ENCODE measurements at places on chromosomes 5 and 9.

GRCh38 chr5:142259758-142260157 lies 65.1 kb downstream of the SPRY4 start:
- no peak for DNase-seq

DNA sequence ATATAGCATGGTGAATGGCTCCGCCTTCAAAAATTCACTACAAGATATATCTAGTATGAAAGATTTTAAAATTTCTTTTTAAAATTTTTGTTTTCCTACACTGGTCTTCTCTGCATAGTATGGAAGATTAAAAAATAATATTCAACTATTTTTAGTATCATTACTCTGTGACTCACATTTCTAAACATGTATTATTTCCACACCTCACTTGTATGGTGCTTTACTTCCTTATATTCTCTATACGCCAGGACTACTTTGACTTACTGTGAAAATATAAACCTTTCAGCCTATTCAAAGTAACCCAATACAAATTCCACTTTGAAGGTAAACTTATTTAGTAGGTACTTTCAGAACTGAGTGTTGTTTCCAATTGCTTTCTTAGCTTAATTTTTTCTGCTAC lies 26.8 kb upstream of the TXNDC8 start:
- DNase-seq: no peak

GRCh38 chr5:9313751-9314150 lies 232.1 kb downstream of the SEMA5A start:
- DNase-seq: no peak

- DNase-seq: peak; percentile 73
Measured at GRCh38 chr5:163408311-163408923, 29.0 kb upstream of the CCNG1 start.

DNA sequence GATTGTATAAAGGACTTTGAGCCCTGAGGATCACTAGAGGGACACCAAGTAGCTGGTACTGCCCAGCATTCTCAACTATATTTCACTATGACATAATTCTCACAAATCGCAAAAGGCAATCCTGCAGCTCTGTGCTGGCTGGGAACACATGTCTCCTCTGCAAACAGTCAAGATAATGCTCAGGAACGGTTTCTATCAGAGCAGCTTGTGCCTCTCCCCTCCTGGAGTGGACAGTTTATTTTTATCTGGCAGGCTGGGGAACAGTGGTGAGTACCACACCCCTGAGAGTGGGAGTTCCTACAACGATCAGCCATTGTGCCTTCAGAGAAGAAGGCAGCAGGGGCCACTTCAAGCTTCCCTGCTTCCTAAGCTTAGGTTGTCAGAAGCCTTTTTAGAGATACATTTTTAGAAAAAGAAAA lies 65.8 kb downstream of the ERAP1 start:
- DNase-seq: peak; percentile 99

GRCh38 chr5:10124287-10124686 lies 125.4 kb downstream of the ATPSCKMT start:
- DNase-seq: no peak

DNA sequence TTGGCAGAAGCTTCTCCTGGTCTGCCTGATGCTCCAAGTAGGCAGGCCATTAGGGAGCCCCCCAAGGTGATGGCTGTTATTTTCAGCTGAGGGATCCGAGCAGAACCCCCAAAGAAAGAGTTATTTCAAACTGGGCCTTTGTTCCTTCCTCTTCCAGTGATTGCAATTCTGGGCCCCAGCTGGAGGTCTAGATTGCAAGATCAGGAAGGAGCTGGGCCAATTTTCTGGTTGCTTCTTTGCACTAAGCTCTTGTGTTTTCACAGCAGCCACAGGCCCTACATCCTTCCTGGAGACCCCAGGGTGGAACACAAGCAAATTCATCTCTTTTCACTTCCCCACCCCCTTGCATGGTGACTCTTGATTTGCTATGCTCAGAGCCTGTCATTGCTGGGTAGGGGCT lies 215.0 kb downstream of the SEMA6A start:
- no peak for DNase-seq

DNA sequence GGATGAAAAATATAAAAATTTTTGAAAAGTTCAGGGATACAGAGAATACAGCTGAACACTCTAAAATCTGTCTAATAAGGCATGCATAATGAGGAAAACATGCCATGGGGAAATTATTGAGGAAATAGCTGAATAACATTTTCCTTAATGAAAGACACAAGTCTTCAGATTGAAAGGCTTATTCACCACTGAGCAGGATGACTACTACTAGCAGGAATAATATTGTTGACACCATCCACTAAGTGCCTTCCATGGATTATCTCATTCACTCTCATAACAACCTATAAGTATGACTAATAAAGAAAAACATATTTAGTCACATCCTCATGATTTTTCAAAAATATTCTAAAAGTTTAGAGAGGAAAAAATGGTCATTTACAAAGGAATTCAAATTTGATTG lies 96.7 kb upstream of the FER start:
- no peak for DNase-seq

DNA sequence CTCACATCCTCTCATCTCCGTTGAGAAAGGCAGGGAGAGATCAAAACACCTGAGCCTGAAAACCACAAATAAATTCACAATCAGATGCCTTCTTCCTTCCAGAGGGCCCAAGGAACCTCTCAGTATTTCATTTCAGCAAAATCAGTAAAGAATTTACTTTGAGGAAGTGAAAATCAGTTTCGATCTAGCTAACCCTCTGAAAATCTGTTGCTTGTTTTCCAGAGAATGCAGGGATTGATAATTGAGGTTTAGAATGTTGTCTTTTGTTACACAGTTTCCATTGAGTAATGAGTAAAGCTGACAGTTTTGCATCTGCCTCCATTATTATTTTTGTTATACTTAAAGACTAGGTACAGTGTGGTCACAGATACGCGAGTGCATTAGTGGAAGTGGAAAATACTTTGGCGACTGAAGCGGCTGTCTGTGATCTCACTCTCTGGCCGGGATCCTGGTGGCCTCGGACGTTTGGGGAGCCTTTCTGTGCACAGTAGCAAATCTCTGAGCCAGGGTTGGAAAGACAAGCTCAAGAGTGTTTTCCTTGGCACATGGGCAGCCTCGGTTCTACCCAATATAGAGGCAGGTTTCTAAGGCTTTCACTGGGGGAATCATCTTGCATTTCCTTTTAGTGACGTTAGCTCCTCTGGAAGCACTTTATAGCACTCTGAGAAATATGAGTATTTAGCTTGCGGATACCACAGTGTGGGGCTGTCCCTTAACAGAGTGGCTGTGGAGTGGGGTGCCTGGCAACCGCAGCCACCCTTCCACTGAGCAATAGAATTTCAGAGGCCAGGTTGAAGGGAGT lies 32.2 kb upstream of the ANGPTL2 start:
- DNase-seq: no peak

GRCh38 chr5:111781200-111781599 lies 24.2 kb upstream of the NREP start:
- peak; percentile 41 for DNase-seq

GRCh38 chr9:133945977-133946753 lies 46.0 kb downstream of the VAV2 start:
- no peak for DNase-seq

DNA sequence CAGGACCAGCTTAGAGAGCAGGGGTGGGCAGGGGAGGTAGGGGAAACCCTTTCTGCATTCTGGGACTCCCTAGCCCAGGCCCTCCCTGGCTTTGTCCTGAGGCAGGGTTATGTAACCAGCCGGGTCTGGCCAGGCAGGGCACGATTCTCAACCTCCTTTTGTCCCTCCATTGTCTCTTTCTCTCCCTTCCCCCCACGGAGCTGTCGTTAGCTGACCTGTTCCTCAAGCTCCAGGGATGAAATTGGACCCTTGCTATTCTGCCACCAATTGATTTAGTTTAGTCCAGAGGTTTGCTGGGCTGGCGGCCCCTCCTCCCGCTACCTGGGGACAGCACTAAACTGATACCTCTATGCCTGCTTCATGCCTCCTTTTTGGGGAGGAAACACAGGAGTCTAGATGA lies 9.4 kb upstream of the NDST1 start:
- DNase-seq: no peak

DNA sequence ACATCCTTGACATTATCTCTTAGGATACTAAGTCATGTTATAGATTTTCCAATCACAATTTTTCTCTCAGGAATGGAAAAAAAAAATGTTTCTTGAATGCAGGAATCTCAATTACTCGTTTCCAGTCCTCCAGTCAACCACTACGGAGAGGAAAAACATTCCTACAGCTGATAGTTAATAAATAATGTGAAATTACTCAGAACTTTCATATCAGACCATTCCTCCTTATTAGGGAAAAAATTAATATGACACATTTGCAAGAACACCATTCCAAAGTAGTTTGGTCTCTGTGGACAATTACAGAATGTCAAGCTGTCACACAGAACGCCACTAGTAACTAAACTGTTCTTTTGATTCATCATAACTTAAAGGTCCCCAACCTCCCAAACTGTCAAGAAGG lies 31.5 kb downstream of the MED27 start:
- DNase-seq: no peak

DNA sequence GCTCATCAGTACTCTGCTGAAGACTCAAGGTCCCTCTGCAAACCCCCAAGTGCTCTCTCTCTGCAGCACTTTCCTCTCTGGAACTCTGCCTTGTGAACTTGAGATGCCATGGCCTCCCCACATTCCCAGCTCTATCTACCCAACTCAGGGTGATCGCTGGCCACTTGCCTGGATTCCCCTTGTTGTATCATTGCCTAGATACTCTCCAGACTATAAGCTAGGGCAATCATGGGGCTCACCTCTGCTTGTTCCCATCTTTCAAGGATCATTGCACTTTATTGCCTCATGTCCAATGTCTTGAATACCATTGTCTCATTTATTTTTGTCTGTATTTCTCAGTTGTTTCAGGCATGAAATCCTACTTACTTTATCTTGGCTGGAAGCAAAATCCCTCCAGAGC lies 144.1 kb downstream of the PLPPR1 start:
- no peak for DNase-seq

DNA sequence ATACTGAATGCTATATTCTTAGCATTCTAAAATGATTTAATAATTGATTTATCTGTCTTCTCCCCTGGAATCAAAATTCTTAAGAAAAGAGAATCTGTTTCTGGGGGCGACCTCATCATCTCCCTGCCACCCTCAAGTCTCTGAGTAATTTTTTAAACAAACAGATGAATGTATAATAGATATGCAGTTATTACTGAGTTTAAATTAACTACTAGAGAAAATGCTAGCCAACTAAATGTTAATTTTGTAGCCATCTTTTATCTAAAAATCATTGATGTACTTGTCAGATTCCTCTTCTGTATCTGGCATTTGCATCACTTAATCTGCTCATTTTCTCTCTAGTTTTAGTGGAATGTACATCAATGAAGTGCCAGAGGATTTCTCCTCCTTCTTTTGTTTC lies 87.5 kb downstream of the ERBIN start:
- DNase-seq: no peak

DNA sequence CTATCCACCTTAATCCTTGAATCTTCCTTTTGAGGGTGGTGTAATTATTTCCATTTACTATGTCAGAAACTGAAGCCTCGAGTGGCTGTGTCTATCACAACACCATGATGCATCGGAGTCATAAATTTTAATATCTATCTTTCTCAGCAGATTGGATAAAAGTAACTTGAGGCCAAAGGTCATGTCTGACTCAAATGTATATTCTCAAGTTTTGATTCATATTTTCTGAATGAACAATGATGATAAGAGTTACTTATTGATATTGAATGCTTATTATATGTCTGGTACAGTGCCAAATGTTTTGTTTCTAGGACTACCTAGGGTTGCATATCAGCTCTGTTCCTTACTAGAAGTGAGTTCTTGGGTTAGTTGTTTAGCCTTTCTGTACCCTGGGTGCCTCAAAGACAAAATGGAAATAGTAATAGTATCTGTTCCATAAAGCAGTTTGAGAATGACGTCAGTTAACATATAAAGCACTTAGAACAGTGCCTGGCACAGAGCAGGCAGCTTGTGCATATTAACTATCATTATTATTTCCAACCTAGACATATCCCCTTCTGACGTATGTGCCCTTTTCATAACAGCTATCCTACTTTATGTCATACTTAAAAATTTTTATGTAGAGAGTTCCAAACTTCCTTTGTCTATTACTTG lies 42.6 kb downstream of the PRDM6 start:
- no peak for DNase-seq

DNA sequence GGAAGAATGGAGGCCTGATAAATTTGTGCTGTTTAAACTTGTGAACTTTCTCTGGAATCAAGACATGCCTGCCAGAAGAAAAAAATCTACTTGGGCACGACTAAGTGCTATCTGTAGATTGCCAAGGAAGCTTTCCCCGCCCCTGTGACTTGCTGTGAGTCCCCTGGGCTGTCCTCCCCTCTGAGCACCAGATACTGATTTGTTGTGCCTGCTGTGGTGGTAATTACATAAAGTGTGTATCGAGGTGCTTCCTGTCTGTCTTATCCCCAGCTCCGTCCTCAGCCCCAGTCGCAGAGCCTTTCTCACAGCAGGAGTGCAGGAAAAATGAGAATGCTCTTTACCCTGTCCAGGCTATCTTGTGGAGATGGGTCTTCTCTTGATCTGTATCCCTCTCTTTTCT lies 53.9 kb downstream of the TRIO start:
- DNase-seq: no peak

DNA sequence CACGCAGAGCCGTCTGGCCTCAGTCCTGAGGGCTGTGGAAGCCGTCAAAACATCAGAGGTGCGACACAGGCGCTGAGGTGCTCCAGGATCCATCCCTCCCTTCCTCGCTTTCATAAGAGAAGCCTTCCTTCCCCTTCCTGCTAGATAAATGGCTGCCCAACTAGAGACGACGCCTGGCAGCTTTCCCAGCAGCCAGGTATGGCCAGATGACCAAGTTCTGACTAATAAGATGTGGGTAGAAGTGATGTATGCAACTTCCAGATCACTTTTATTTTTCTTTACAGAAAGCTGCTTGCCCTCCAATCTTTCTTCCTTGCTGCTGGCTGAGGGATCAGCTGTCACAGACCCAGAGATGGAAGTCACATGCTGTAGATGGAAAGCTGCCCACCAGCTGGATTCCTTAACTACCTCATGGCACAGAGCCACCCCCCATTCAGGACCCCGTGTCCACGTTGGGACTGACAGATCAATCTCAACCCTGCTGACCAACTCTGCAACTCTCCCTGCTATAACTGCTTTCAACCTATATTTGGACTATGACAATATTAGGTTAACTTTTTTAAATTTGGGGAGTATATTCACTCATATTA lies 8.8 kb downstream of the MAPK9 start:
- DNase-seq: no peak

DNA sequence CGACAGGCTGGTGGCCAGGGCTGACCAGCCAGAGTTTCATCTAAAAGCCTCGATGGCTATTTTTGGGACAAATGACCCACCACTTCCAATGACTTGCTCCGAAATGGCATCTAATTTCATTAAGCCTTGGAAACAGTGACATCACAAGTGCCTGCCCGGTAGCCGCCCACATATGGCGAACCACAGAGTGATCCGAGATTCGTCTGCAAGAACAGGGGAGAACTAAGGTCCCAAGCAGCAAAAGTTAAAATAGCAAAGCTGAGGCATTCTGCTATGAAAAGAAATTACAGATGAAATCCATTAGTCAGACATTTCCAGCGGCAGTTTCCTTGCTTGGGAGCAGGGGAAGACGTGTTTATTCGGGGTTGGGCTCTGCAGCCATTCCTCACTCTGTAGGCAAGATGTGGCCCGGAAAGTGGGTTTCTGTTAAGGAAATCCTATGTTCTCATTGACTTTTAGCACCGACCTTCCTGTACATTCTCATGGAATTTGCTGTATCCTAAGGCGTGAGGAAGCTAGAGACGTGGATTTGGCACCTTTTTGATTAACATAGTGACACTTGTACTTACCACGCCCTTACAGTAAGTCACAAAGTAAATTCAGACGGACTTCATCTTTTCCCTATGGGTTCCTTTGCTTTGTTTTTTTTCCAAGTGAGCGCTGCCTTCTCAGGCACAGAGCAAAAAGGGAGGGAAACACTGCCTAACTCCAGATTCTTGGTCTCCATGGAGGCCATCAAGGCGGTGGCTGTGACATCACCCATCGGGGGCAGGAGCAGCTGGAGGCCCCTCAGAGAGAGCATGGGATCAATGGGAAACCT lies 45.1 kb downstream of the ERGIC1 start:
- DNase-seq: no peak
